ENCODE measurements at places on chromosomes 1 and 21.

DNA sequence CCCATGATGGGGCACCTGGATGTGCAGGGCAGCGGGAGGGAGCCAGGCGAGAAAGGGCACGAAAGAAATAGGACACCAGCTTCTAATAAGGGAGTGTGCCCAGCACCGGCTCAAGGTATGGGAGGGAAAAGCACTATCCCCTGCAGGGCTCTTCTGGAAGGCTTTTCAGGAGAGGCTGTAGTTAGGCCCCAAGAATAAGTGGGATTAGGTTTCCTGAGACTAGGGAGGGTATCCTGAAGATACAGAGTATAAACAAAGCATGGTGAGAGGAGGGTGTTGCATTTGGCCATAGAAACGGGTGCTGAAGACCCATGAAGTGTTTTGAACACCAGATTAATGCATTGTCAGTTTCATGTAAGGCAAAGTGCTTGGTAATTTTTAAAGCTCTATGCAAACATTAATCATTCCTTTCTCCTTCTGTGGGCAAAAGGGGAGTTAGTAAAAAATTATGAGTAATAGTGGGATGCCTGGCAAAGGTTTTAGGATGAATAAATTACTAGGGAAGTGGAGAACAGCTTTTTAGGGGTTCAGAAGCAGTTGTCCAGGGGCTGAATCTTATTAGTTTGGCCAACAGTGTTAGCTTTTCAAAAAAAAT, 74.0 kb downstream of the SYT6 start:
- DNase-seq = no peak

GRCh38 chr1:177847843-177848242, 122.0 kb downstream of the SEC16B start:
- DNase-seq = no peak

GRCh38 chr1:194795917-194796593, 1609.6 kb upstream of the B3GALT2 start:
- DNase-seq = no peak

- no peak for DNase-seq
Observed at GRCh38 chr1:180194546-180195207, 35.4 kb upstream of the LHX4 start.

- no peak for DNase-seq
Observed at GRCh38 chr1:31218705-31219104, 21.0 kb downstream of the NKAIN1 start.

- DNase-seq = no peak
Observed at GRCh38 chr1:23594927-23595353, 35.6 kb upstream of the ID3 start.

DNA sequence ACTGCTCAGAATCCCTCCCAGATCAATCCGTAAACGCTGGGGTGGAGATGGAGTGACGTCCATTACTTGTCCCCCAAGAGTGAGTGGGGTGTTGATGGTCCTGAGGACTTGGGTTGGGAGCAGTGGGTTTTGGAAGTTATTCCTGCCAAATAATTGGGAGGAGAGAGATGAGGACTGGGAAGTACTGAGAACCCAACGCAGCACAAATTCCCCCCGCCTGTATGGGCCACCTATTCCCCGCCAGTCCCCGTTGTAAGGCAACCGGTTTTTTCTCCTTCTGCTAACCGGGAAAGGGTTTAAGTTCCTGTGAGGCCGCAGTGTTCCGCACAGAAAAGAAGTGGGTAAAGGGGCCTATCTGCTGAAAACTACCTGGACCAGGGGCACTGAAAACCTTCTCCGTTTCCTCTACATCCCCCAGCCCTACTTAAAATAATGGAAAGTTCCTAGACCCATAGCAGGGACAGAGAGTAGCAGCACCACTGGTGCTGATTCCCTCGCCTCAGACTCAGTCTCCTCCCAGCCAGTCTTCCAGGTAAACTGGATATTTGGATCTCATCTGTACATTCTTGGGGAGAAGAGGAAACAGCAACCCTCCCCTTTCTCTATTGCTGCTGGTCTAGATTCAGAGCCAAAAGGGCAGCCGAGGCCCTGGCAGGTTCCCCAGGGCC, 738 bp downstream of the LURAP1 start:
- DNase-seq = no peak

Data from activated gamma-delta T cell treated with Interleukin-2 at 50 U/mL for 16 hours (primary cell).